ENCODE measurements at places on chromosomes 7 and 10.

DNA sequence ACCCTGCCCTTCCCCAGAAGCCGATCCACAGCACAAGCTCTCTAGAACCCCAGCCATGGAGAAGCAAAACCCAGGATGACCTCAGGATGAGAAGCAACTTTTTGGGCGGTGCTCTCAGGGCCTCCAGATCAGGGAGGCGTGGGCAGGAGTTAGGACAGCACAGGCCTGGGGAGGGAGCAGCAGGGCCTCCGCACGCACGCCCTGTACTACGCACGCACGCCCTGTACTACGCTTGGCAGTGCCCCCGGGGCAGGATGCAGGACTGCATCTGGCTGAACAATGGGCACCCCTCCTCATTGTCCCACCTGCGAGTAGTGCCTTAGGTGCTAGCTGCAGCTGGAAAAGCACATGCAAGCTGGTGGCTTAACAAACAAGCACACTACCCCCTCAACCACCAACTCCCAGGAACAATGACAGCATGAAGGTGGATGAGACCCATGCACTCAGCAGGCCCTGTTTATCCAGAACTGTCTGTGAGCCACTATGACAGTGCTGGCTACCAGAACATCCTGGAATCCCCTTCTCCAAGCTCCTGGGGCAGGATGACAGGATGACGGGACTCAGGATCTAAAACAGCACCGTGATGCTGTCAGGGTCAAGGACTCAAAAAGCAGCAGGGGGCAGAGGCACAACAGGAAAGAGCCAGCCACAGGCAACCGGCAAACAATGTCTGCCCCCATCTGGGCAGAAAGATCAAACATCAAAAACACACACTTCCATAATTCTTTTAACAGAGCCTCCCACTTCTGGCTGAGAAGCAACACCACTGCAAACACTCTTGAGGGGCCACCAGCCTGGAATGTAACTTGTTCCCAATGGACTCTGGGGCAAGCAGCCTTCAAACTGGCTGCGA is 11.8 kb downstream of the PODXL start:
- DNase-seq = no peak

DNA sequence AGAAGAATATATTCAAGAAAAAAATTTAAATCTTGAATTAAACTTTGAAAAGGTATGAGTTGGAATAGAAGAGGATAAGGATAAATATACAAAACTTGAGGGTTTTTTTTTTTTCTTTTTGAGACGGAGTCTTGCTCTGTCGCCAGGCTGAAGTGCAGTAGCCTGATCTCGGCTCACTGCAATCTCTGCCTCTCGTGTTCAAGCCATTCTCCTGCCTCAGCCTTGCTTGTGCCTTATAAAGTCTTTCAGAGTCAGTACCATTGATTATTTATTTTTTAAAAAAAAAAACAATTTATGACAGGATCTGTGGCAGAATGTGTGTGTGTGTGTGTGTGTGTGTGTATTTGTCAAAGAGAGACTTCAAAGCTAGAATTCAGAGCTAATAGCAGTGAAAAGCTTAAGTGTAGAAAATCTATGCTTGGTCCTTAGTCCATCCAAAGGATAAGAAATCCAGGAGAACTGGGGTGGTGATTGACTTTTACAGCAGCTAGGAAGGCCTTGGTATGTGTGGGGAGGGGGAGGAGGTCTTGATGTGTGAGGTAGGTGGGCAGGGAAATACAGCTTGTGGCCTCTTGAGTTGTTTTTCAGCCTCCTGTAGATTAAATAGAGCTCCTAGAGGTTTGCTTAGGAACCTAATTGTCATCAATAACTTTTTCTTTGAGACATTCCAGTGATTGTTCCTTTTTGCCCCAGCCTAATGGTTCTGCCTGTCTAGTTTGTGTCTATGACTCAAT is 2.4 kb downstream of the HECTD2 start:
- no peak for DNase-seq

DNA sequence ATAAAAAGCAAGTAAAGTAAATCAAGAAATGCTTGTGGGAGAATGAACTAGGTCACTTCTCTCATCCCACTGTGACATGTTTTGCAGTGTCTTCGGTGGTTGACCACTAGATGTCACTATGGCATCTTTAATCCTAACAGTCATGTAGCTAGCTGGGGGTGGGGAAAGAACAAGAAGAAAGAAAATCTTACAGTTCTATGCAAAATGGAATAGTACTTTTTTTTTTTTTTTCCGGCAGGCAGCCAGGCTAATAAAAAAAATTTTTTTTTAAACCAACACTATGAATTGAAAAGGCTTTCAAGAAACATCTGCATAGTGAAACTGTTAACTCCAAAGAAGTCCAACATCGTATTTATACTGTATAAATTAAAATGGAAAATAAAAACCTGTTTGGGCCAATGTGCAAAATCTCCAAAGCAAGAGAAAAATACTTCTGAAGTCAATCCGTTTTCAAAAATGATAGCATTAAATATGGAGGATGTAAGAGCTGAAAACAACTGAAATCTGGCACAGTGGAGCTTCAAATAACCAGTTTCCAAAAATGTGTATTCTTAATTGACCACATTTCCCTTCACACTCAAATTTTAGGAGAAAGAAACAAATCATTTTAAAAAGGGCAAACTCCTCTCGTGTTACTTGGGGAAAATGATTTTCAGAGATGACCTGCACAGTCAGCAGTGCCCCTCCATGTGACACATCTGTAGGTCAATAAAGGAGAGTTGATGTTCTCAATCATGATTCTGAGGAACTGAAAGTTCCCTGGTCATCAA is 38.5 kb downstream of the CDK1 start:
- no peak for DNase-seq

DNA sequence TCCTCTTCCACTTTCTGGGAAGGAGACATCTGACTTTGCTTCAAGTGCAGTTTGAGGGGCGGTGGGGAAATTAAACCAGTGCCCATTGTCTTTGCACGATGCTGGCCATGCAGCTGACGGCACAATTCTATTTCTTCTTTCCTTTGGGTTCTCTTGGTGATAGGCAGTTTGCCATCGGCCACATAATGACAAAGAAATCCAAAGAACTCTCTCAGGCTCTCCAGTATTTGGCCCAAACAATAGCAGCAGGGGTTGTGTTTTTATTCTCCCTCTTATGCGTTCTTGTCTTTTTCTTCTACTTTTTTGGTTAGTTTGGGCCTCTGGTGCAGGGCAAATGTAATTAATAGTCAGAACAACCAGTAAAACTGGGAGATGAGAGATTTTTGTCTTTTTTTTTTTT is 147.0 kb downstream of the EMX2 start:
- DNase-seq = no peak

- no peak for DNase-seq
These were observed 72.5 kb downstream of the BBS9 start for GRCh38 chr7:33201821-33202220.

- no peak for DNase-seq
These were observed 568.8 kb upstream of the PCDH15 start for GRCh38 chr10:55369670-55370420.

- DNase-seq = no peak
These were observed 18.2 kb downstream of the DNAJC12 start for GRCh38 chr10:67819768-67820204.

DNA sequence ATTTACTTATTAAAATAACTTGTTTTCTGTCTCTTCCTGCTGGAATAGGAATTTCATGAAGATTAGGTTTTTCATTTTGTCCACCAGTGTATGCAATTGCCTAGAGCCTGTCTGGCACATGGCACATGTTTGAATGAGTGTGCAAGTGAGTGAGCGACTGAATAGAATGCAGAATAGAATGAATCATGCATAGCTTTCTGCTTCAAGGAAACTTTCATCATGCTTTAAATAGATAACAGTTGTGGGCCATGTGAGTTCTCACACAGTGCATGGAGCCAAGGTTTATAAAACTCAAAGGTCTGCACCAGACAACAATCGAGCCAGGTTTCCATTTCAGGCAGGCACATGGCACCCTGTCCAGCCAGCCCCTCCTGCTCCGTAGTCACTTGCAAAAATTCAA is 74.2 kb upstream of the HECW1 start:
- DNase-seq = no peak

GRCh38 chr10:116311016-116311415 is 13.2 kb upstream of the CCDC172 start:
- DNase-seq = no peak

DNA sequence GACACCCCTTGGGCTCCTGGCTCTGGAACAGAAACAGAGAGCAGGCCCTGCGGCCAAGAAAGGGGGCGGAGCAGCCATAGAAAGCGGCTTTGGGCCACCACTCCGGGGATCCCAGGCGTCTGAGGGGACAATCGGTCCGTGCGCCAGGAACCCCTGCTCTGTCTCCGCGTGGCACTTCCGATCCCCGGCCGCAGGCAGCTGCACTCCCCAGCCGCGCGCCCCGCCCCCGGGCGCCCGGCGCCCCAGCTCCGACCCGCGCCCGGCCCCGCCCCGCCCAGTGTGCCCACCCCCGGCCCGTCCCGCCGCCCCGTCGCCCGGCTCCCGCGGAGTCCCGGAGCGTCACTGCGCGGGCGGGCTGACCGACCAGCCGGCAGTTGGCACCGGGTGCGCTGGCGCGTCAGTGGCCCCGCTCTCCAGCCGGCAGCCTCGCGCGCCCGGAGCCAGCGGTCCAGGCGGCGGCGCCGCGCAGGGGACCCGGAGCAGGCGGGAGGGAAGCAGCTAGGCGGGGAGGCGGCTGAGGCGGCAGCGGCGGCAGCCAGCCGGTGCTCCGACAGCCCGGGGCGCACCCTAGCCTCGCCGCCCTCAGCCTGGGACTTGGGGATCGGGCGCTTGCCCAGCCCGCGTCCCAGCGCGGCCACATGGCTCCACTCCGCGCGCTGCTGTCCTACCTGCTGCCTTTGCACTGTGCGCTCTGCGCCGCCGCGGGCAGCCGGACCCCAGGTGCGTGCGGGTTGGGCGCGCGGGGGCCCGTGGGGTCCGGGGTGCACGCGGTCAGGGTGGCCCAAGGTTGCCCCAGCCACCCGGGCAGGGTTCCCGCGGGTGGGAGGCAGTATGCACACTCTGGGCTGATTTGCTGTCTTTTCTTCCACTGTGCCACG is at the start of gene ADAMTS14:
Gene ADAMTS14 (plus strand): TSS at position 342 of the 878 bp plus-strand sequence. CDS start 297 bp downstream, at position 639.
- no peak for DNase-seq

- DNase-seq = no peak
These were observed 22.1 kb upstream of the OPN4 start for GRCh38 chr10:86632009-86632800.

DNA sequence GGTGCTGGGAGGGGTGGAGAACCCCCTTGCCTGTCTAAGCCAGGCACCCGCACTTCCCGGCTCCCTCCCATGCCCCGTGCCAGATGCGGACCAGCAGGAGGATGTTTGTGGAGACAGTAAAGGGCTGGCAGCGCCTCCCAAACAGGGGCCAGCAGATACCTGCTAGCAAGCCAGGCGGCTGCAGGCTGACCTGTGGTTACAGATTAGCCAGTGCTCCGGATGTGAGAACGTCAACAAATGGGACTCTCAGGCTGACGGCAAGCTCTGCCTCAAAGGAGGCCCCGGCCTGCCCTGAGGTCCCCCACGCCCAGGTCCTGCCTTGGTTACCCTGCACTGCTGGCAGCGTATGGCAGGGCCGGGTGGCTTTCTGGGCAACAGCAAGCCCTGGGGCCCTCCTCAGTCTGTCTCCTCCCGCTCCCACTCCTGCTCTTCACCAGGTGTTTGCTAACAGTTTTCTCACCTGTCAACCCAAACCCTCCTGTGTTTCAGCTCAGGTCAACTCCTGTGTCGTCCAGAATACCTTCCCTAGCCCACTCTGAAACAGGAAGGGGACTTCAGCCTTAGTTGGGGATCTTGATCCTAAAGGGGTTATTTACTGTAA is 85.4 kb downstream of the NEURL1 start:
- DNase-seq = no peak
